ENCODE measurements at places on chromosomes 12 and 14. TPM values are rescaled to one million over a fixed set of nuclear protein-coding genes. Genes with fewer than 3 reads are reported as not detected.
A peak's percentile ranks its signal among the peaks of the same experiment; 100 is the strongest.

DNA sequence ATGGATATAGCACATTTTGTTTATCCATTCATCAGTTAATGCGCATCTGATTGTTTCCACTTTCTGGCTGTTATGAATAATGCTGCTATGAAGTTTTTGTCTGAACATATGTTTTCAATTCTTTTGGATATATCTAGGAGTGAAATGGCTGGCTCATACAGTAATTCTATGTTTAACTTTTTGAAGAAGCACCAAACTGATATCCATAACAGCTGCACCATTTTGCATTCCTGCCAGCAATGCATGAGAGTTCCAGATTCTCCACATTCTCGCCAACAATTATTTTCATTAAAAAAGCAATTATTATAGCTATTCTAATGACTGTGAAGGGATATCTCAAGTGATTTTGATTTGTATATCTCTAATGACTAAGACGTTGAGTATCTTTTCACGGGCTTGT is 89.9 kb upstream of the PPP4R3A start:
- no peak for DNase-seq

DNA sequence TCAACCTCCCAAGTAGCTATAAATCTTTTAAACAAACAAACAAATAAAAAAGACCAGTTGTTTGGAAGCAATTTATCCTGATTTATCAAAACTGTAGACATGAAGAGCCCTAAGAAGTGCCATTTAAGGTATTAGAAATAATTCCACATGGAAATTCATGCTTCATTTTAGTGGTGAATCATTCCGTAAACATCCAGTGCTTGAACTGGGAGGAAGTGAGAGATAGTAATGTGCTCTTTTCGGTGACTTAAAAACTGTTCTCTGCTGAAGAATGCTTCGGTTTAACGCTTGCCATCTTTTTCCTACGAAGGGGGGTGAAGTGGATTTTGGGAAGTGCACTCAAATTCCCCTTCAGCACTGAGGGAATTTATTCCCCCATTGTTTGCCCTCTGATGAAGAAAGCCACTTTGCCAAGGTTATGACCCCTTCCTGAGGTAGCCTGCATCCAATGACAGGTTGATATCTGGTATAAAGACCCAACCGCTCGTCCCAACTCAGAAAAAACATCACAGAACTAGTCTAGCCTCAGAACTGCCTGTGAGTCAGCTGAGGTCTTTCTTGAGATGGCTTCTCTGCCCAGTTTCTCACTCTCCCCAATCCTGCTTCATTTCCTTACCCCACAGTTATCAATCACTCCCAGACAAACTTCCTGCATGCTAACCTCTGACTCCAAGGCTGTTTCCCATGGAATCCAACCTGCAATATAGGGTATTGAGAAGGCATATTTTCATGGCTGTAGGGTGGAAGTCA is 244.1 kb downstream of the AEBP2 start:
- peak; percentile 54 for DNase-seq

DNA sequence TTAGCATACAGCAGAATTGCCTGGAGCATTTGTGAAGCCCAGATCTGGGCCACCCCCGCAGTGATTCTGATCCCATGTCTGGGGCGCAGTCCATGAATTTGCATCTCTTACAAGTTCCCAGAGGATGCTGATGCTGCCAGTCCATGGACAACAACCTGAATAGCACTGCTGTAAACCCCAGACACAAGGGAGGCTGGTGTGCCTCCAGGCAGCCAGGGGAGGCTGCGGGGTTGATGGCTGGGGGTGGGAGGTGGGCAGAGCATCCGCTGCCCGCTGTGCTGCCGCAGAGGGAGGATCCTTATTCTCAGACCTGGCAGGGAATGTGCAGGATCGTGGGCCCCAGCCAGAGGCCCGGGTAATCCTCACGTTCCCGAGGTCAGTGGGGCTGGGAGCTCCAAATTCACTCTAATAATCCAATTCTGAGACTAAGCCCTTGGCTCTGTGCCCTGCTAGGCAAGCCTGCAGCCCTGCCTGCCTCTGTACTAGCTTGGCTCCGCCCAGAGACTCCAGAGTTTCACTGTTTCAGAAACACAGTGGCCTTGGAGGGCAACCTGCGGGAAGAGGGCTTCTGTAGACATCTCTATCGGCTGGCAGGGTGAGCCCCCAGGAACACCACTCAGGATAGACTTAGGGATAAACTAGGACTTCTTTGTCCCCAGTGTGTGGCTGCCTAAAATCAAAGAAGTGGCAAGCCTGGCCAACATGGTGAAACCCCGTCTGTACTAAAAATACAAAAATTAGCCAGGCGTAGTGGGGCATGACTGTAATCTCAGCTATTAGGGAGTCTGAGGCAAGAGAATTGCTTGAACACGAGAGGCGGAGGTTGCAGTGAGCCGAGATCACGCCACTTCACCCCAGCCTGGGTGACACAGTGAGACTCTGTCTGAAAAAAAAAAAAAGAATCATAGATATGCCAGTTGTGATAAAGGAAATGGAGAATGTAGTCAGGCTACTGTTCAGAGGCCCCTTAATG is 17.8 kb upstream of the MLEC start:
- peak; percentile 38 for DNase-seq

OR10A7 gene
- not detected for total RNA-seq

SERPINA4 gene
- not detected for total RNA-seq

Measured in fibroblast of lung (primary cell).